ENCODE measurements at places on chromosomes 16 and 17. TPM values are rescaled to one million over a fixed set of nuclear protein-coding genes. Genes with fewer than 3 reads are reported as not detected.

GRCh38 chr17:1301546-1301945 lies 22.1 kb downstream of the TRARG1 start:
- no peak for DNase-seq

Gene TP53TG3D
- not detected for total RNA-seq

Gene SERPINF2
- 0.37 TPM for total RNA-seq

- no peak for DNase-seq
Measured at GRCh38 chr17:80667462-80668277, 123.0 kb downstream of the RPTOR start.

GRCh38 chr17:48734333-48735061 lies 5.9 kb upstream of the HOXB13 start:
- DNase-seq, result no peak

GRCh38 chr17:80269405-80269807 lies 8.8 kb downstream of the RNF213 start:
- DNase-seq, result no peak

Gene RGS11
- total RNA-seq, result 18.2 TPM

DNA sequence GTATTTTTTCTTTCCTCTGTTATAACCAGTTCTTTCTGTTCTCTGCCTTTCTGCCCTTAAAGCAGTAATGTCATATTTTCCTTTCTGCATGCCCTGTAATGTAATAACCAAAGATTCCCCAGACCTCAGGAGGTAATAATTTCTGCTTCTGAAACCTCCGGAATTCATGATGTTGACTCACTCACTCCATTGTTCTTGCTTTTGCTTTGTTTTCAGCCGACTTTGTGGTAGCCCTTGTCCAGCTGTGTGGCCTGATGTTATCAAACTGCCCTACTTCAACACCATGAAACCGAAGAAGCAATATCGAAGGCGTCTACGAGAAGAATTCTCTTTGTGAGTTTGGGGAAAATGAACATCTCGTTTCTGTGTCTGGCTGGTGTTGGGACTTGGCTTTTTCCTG lies 55.9 kb downstream of the CDK12 start:
- DNase-seq, result no peak

- DNase-seq, result no peak
Measured at GRCh38 chr17:70080541-70081347, 5.7 kb downstream of the KCNJ16 start.

GRCh38 chr17:38540514-38541045 lies 65.2 kb downstream of the SRCIN1 start:
- DNase-seq, result no peak

Gene SYCE1L
- 12.8 TPM for total RNA-seq

Gene PRSS33
- 0.39 TPM for total RNA-seq

- peak; percentile 19 for DNase-seq
Measured at GRCh38 chr17:69523244-69523861, 108.9 kb downstream of the MAP2K6 start.

Gene GOT2
- total RNA-seq, result 92.5 TPM

DNA sequence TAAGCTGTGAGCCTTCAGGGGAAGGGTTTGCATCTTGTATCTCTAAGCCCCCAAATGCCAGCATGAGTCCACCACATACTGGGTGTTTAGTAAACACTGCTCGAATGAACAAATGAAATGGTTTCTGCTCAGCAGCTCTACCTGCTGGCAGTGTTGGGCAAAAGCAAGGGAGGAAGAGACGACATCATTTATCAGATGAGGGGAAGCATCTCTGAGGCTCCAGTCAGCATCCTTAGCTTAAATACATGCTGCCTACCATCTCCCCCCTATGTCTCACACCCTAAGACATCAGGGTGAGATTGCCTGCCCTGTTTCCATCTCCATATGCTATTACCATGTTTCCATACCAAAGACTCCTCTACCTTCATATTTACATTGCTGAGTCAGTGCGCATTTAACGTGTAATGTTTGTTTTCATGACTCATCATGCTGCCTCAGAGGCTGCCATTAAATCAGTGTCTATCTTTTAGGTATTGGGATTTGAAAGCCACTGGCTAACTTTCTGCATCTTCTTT lies 379.8 kb downstream of the UTP18 start:
- peak; percentile 27 for DNase-seq

GRCh38 chr17:48970224-48970623 lies 1.8 kb upstream of the GIP start:
- DNase-seq, result no peak

Gene SHISA6
- total RNA-seq, result 12.6 TPM

GRCh38 chr17:10035885-10036284 lies 130.8 kb upstream of the RCVRN start:
- DNase-seq, result no peak

Gene NOTUM
- total RNA-seq, result 39.8 TPM

DNA sequence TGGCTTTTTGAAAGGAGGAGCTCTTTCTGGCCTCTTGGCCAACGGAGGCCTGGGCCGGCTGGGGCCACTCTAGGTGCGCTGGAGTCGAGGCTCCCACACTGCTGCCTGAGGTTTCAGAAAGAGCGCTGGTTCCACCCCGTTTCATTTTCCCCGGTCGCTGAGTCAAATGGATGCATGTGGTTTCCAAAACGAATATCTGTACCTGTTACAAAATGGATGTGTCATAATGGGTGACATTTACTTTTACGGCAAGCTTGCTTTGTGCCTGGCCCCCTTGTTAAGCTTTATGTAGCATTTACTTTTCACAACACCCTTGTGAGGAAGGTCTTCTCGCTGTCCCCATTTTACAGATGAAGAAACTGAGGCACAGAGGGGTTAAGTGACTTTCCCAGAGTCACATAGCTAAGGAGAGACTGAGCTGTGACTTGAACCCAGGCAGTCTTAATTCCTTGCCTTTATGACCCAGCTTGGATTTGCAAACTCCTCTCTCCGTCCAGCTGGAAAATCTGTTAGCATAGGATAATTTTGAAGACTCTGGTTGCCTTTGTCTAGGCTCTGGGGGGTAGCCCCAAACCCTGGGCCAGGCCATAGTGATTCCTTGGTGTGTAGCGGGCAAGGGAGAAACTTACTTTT lies 10.6 kb downstream of the KSR1 start:
- DNase-seq, result no peak

GRCh38 chr16:76527244-76527643 lies 250.0 kb downstream of the CNTNAP4 start:
- no peak for DNase-seq

Gene KRT16
- not detected for total RNA-seq

DNA sequence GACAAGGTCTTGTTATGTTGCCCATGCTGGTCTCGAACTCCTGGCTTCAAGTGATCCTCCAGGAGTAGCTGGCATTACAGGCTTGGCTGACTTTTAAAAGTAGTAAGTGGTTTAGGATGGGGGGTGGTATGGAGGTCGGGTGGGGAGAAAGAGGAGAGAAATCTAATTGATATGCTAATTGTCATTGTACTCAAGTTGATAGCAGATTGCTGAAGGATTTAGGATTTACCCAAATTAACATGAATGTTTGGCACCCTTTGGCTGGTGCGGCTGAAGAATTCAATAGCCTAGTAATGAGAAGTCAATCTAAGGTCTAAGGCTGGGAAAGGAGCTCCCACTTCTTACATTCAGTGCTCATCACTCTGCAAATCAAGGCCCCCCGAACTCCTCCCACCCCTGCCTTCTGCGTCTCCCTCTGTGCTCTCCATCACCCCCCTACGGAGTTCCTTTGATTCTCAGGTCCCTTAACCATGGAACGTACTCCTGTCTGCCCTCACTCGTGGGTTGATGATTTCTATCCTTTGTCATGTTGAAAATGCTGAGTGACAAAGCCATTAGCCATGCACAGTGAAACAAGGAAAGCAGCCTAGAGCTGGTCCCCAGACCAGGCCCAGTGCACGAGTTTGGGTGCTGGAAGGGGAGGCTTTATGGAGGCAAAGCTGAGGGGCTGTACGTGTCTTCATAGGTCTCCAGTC lies 17.3 kb downstream of the CDH13 start:
- DNase-seq, result no peak

DNA sequence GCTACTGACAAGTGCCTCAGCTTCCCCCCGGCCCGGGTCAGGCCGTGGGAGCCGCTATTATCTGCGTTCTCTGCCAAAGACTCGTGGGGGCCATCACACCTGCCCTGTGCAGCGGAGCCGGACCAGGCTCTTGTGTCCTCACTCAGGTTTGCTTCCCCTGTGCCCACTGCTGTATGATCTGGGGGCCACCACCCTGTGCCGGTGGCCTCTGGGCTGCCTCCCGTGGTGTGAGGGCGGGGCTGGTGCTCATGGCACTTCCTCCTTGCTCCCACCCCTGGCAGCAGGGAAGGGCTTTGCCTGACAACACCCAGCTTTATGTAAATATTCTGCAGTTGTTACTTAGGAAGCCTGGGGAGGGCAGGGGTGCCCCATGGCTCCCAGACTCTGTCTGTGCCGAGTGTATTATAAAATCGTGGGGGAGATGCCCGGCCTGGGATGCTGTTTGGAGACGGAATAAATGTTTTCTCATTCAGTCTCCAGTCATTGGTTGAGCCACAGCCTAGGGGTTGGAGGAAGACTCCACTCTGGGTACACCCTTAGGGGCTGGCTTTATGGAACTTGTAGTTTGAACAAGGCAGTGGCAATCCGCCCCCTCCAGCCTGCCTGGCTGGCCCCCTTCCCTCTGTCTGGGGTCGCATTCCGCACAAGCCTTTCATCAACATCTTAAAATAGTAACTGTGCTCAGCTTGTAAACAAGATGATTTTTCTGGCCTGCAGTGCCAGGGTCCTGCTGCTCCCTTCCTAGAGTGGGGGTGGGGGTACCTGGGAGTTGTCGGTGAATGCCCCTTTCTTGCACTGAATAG lies 4.1 kb downstream of the SYNGR2 start:
- DNase-seq, result no peak

GRCh38 chr17:73841431-73842060 lies 197.3 kb upstream of the SDK2 start:
- DNase-seq, result no peak

Gene ARHGAP44
- 17.5 TPM for total RNA-seq

DNA sequence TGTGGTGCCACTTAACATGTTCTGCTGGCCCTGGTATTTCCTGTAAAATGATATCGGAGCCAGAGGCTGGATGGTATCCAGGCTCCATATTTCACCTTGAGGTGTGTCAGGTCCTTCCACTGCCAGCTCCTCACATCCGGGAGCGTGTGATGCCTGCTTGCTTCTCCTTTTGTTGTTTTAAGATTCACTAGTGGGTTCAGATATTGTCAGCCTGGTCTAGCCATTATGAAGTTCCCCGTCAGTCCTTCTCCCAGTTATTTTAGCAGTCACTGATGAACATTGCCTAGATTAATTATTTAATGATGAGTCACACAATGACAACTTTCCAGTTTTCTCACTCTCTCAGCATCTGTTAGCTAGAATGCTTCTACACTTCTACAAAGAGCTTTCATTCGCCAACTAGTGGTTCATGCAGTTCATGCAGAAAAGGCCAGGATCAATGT lies 11.3 kb downstream of the DNAAF1 start:
- DNase-seq, result no peak

Gene SMG6
- 42.7 TPM for total RNA-seq

DNA sequence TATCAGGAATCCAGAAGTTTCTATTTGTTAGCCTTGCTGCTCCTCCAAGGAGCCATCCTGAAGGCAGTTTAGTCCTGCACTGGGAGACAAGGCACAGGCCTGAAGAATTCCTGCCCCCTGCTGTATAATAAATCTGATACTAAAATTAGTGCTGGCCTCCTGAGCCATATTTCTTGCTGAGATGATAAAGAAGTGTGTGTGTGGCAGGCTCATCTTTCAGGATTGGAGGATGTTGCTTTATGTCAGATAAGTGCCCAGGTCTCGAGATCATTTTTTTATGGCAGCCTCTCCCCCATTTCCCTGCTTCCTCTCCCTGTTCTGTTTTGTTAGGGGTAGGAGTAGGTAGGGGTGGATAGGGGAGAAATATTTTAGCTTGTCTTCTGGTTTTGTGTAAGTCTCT lies 26.0 kb downstream of the MSI2 start:
- no peak for DNase-seq

Gene AANAT
- total RNA-seq, result 0.39 TPM

Gene PYDC1
- not detected for total RNA-seq

GRCh38 chr17:28940675-28941074 lies 10.6 kb downstream of the PHF12 start:
- DNase-seq, result peak; percentile 27

Gene RCVRN
- not detected for total RNA-seq

DNA sequence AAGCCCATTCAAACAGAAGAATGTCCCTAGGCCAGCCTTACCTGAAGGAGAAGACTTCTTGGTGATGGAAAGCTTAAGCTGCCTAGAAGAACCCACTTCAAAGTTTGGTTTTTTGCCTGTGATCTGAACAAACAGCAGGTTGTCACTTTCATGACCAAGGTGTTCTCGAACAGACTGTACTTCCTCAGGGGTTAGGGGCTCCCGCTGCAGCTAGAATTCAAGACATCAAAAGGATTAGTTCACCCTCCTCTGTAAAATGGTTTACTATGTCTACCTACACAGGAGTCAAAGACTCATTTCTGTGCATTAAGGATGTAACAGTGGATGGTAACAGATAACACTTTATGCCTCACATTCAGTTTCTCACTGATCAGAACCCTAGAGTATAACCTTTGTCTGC lies 13.2 kb downstream of the CIAPIN1 start:
- no peak for DNase-seq

Data from glutamatergic neuron (in vitro differentiated cells).